ENCODE measurements at places on chromosomes 1 and 21.

GRCh38 chr1:209041927-209042326, 541.6 kb upstream of the CAMK1G start:
- DNase-seq, result no peak

DNA sequence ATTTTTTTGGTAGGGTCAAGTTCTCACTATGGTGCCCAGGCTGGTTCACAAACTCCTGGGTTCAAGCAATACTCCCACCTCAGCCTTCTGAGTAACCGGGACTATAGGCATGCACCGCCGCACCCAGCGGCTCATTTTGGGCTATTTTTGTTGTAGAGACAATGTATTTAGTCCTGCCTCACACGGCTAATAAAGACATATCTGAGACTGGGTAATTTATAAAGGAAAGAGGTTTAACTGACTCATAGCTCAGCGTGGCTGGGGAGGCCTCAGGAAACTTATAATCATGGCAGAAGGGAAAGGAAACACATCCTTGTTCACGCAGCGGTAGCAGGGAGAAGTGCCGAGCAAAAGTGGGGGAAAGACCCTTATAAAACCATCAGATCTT, 4.2 kb downstream of the CELA2A start:
- no peak for DNase-seq

DNA sequence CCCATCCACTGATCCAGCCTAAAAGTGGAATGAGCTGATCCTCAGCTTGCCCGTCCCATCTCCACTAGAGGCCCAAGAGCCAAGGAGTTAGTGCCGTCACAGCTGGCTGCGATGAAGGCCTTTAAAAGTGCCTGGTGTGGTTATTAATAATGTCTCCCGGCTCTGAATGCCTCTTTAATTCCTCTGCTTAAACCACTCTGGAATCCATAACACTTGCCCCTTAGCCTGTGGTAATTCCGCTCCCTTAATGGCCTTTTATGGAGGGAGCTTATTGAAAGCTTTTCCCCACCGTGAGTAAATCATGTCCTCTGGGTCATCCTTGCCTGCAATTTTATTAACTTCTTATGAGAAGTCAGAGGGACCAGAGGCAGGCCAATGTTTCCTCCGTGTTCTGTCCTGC, 55.4 kb downstream of the UBIAD1 start:
- DNase-seq, result no peak

DNA sequence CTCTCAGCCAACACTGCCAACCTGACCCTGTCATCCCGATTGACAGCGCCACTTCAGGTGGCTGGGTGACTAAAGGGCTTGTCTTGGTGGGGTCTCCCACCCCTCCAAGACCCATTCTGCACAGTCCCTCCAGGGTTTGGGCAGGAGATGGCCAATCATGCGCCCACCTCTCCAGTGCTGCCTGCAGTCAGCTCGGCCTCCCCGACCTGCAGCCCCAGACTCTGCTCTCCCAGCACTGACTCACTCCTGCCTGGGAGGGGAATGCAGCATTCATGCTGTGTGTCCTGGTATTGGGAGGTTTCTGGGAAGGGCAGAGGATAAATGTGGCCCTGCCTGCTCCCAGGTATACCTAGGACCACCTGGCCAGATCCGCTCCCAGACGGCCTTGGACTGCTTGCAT, 9.7 kb downstream of the TMEM81 start:
- DNase-seq, result no peak

DNA sequence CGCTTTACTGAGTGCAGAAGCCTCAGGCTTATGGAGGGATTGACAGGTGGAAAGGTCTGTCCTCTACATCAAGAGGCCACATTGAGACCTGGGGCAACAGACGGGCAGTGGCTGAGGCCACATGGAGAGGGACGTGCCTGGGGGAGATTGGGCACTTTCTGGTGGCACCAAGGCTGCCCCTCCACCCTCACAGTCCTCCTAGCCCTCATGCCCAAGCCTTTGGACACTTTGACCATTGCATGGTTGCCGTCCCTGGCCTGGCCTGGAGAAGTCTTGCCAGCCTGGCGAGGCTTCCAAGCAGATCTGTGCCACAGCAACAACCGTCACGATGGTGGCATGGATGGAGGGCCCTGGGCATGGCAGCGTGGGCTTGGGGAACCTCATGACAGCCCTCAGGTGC, 192.1 kb upstream of the VAMP3 start:
- DNase-seq, result no peak

- peak; percentile 1 for DNase-seq
Measured at GRCh38 chr1:51445351-51446090, 73.5 kb downstream of the EPS15 start.

GRCh38 chr1:85707267-85707989, 805 bp downstream of the ZNHIT6 start:
- no peak for DNase-seq

- no peak for DNase-seq
Measured at GRCh38 chr1:117215019-117215418, 4.3 kb upstream of the VTCN1 start.

- DNase-seq, result no peak
Measured at GRCh38 chr1:30087465-30087864, 635.9 kb downstream of the MATN1 start.

GRCh38 chr1:54271341-54271740, 71.4 kb downstream of the MRPL37 start:
- no peak for DNase-seq

GRCh38 chr1:162696286-162696862, 64.1 kb downstream of the DDR2 start:
- peak; percentile 8 for DNase-seq

- DNase-seq, result no peak
Measured at GRCh38 chr1:185933580-185933979, 199.4 kb downstream of the HMCN1 start.

GRCh38 chr1:79827446-79827845, 820.9 kb upstream of the ADGRL4 start:
- no peak for DNase-seq

DNA sequence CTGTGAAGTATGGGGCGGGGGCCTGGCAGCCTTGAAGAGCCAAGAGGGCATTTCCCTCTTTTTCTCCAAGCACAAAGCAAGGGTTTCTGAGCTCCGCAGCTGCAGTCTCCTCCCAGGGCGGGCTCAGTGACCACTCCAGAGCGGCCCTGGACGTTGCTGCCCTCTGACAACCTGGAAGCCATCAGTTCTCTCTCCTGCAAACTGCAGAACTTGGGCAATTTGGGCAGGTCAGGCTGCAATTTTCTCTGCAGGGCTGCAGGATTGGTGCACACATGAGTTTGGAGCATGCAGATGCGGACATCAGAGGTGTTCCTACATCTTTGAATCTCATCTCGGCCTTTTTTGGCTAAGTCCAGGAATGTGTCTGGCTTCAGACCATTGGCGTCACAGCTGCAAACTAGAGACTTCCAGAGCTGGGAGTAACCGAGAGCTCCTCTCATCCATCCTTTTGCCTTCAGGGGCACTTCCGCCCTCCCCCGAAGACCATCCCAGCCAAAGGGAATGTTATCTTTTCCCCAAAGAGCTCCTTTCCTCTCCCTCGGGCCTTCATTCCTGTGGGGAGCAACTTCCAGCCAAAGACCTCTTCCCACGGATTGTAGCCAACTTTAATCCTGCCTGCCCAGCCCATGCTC, 139.6 kb upstream of the WNT4 start:
- DNase-seq, result no peak

DNA sequence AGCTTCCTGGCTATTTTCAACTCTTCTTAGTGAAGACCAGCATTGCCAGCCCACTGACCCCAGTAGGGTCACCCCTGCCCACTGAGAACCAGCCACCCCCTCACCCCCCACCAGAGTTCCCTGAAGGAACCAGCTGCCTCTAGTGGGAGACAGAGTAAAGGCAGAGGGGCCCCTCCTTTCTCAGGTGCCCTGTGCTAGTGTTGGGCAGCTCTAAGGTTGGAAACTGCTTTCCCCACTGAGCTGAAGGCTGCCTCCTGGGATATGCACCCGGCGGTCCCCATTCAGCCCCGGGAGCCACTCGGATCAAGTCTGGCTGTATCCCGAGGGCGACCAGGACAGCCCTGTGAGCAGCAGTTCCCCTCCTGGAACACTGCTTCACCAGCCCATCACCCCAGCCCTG, 111.0 kb downstream of the PGBD5 start:
- DNase-seq, result no peak

- no peak for DNase-seq
Measured at GRCh38 chr1:154849645-154850131, 20.4 kb downstream of the KCNN3 start.

DNA sequence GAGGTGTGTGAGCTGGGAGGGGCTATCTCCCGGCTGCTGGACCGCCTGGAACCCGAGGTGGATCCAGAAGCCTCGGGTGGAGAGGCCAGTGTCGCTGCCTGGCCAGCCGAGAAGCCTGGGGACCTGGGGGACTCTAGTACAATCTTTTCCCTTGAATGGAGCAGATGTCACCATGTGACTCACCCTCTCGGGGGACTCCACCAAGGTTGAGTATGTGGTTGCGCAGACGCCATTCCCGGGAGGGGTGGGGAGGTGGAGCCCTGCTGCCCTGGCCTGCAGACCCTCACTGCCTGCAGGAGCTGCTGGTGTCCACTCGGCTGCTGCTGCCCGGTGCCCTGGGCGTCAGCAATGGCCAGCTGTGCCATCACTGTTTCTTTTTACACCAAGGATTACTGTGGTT, 40.3 kb downstream of the TP73 start:
- no peak for DNase-seq

DNA sequence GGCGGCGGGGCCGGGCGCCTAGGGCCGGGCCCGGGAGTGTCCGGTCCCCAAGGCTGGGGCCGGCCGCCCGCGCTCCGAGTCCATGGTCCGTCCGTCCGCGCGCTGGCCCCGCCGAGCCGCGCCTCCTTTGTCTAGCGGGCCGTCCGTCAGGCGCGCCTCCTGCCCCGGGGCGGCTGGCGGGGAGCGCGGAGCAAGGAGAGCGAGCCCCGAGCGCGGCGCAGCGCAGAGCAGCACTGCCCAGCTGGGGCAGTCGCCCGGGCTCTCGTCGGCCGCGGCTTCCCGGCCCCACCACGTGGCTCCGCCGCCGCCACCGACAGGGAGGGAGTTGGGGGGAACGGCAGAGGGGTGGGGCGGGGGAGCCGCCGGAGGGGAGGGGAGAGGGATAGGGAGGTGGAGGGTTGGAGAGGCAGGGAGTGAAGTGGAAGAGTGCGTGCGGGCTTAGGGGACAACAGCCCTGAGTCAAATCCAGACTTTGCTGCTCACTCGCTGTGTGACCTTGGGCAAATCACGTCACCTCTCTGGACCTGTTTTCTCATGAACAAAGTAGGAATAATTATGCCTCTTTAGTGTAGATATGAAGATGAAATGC, at the start of gene NKAIN1:
Gene NKAIN1 (minus strand): TSS at position 235 of the 589 bp plus-strand sequence. CDS start 340 bp downstream, outside the sequence.
- DNase-seq, result peak; percentile 28

- DNase-seq, result no peak
Measured at GRCh38 chr1:94332952-94333351, 85.2 kb upstream of the ABCD3 start.

GRCh38 chr1:53545663-53546408, 86.6 kb downstream of the DMRTB1 start:
- no peak for DNase-seq

All from hippocampal formation (tissue), 2 donors.